Activated CD4-positive, alpha-beta memory T cell treated with anti-CD3 and anti-CD28 coated beads for 36 hours (primary cell): ENCODE measurements at places on chromosomes 7 and 10. TPM values are rescaled to one million over a fixed set of nuclear protein-coding genes. Genes with fewer than 3 reads are reported as not detected.

Gene ZNF775
- total RNA-seq = 6.8 TPM

Gene NXPH1
- total RNA-seq = not detected

DNA sequence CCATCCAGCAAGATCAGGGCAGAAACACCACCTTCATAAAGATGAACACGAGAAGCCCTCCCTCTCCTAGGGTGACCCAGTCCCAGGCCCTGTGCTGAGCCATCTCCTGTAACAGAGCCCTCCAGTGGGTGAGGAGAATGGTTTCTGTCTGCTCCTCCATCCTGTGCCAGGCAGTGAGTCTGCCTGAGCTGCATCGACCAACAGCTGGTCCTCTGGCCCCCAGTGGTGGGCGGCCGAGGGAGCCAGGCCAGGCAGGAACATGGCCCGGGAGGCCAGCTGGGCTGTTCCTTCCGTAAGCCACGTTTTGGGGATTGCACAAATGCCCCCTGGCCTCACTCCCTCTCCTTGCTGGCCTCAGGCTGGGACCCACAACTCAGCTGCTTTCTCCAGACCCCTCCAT, 73.5 kb downstream of the GRB10 start:
- DNase-seq = no peak

DNA sequence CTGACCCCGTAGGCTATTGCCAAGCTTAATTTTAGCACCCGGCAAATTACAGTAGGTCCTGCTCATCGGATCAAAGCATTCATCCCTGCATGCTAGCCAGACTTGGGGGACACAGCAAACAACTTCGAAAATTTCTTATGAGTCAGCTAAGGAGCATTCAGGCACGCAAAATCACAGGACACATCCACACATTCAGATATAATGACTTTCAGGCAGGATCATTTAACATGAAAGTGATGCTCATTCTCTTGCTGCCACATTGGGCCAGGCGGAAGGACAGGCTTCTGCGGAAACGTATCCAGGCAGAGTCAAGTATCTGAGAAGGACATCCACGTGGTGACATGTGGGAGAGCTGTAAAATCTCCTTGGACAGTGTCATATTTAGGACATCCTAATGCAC, 474.0 kb upstream of the NRP1 start:
- no peak for DNase-seq

- DNase-seq = peak; percentile 66
Measured at GRCh38 chr10:92517034-92517655, 56.7 kb downstream of the IDE start.

- no peak for DNase-seq
Measured at GRCh38 chr10:71729161-71729636, 9.6 kb upstream of the C10orf105 start.

- peak; percentile 38 for DNase-seq
Measured at GRCh38 chr7:1758028-1758858, 88.2 kb downstream of the ELFN1 start.

DNA sequence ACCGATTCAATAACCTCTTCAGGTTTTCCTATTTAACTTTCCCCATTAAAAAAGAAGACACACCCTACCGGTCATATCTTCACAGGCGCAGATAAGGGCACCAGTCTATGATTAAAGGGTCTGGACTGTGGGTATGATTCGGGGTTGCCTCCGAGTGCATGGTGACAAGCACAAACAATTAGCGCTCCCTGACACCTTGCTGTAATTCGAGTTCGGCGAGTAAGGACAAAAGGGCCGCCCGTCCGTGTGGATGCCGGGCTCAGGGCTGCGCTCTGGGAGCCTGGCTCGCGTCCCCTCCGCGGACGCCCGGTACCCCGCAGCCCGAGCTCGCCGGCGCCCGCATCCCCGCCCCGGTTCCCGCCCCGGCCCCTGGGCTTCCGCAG, 111.9 kb upstream of the RHEB start:
- DNase-seq = no peak

- no peak for DNase-seq
Measured at GRCh38 chr10:132486539-132487121, 51.0 kb upstream of the INPP5A start.
